ENCODE measurements at places on chromosomes 1 and 21.

- DNase-seq: no peak
Measured at GRCh38 chr1:178537382-178538090, 24.6 kb downstream of the TEX35 start.

GRCh38 chr1:22524481-22524880 is 38.8 kb upstream of the EPHA8 start:
- DNase-seq: no peak

DNA sequence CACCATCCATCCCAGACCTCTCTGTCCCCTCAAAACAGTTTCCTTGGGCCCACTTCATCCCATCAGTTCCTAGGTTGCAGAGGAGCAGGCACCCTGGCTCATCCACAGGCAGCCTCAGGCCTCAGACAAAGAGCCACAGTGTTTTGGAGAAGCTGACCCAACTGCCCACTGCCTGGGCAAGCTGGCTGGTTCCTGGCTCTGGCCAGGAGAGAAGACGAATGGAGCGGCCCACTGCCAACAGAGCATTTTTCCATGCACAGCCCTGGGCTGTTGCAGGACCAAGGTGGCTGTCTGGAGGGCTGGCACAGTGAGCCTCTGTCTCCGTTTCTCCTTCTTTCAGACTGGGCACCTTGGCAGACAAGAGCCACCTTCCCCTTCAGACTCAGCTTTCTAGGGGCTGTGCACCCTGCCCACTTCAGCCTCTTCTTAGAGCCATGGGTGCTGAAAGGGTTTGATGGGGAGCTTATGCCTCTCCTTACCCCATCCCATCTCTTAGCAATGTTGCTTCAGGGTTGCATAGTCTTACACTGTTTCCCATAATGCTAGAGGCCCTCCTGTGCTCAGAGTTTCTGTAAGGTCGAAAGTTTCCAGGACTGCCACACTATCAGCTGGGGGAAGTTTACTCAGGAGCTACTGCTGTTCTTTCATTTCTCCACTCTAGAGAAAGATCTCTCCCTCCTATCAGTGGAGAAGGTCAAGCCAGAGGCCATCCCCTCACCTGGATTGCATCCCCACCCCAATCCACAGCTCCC is 973 bp downstream of the FMOD start:
- no peak for DNase-seq

- DNase-seq: no peak
Measured at GRCh38 chr1:8680664-8681650, 136.5 kb downstream of the RERE start.

- no peak for DNase-seq
Measured at GRCh38 chr1:85224295-85224694, 23.5 kb upstream of the SYDE2 start.

- DNase-seq: peak; percentile 93
Measured at GRCh38 chr1:152185544-152186391, 26.7 kb upstream of the RPTN start.

GRCh38 chr1:59520194-59520593 is 223.3 kb downstream of the FGGY start:
- DNase-seq: no peak

DNA sequence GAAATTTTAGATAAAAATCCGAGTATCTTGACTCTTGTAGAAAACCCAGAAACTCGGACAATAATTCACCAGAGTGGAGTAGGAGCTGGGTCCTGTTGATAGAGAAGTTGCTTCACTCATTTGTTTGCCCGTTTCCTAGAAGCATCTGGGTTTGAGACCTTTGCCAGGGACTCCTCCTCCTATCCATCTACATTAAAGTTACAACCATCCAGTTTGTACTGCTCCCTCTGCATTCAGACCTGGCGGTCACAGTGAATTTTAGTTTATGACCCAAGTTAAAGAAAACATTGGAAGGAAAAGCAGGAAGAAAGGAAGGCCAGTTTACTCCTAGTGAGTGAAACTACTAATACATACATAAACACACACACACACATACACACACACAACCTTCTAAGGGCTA is 64.6 kb downstream of the CLDN17 start:
- no peak for DNase-seq

DNA sequence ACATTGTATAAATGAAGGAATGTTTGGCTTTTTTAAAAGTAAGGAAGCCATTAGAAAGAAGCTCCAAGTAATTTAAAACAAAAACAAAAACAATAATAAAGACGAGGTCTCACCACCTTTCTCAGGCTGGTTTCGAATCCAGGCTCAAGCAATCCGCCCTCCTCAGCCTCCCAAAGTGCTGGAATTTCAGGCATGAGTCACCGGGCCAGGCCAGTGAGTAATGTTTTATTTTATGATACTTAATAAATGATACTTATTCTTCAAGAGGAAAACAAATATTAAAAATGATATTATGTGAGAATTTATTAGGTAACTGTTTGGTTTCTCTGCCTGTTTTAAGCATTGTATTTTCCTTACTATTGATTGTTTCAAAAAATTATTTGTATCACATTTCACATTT is 201.4 kb upstream of the BRINP3 start:
- no peak for DNase-seq

All from NCI-H1694 treated with DMSO at 0.1 percent for 48 hours (cell line).